CD4-positive, alpha-beta T cell treated with Interleukin-4 for 1 hour (primary cell): ENCODE measurements at places on chromosomes 12 and 14.

DNA sequence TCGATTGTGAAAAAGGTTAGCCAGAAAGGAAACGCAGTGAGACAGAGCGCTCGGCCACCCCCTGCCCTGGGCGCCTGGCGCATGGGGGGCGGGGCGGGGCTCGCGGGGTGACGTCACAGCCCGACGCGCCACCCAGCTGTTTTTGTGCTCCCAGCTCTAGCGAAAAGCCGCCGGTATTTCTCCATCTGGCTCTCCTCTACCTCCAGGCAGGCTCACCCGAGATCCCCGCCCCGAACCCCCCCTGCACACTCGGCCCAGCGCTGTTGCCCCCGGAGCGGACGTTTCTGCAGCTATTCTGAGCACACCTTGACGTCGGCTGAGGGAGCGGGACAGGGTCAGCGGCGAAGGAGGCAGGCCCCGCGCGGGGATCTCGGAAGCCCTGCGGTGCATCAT, at the start of gene GABARAPL1:
Gene GABARAPL1, plus strand, starts transcription at position 139 of the 393 bp plus-strand sequence. Its CDS starts 253 bp downstream, at position 392.
- peak; percentile 91 for DNase-seq

DNA sequence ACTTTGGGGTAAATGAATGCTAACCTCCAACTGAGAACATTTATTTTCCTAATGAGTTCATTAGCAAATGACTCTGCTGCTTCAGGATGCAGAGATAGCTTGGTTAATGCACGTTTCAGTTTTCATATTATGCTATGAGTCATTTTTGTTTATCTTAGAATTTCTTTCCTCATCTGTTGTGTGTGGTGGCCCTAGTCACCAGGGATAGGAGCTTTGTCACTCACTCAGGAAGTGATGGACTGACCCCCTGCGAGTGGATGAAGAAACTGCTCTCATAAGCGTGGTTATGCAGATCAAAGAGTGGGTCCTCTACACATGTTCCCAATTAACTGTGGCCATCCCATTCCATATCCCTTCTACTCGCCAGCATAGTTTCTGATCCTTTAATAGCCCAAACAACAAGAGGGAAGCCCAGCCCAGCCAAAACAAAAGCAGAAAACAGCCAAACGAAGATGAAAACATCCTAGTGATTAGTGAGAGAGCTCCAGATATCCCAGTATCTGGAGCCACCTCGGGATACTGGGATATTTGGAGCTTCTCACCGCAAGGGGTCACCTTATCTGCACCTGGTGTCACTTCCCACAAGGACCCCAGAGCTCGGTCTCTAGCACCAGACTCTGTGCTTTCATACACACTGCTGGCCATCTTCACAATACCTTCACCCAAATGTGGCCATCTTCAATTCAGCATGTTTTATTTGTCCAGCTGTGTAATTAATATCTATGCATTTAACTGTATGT, 8.6 kb downstream of the TC2N start:
- no peak for DNase-seq

DNA sequence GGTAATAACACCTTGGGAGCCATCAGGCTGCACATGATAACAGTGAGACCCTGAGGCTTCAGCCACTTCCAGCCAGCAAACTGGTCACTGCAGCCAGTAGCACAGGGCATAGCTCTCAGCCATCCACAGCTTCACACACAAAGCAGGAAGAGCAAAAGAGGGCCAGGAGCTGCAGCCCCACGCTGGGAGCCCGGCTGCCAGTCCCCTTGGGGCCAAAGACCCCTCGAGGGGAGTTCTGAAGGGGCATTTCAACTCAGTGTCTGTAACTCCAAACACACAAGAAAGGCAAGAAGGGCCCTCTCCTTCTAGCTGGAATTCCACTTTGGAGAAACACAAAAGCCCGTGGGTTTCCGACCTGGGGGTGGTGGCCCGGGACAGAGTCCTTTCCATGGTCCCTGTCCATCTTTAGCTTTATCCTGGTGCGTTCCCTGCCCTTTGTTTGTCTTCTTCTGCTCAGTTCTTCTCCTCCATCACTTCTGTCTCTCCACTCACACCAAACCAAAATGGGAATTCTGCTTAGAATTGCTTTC, 151.8 kb upstream of the FKBP4 start:
- DNase-seq = no peak

- no peak for DNase-seq
These were observed 57.9 kb upstream of the TMX1 start for GRCh38 chr14:51182131-51182565.

GRCh38 chr14:22629361-22629760, 14.8 kb downstream of the OR6J1 start:
- no peak for DNase-seq

- no peak for DNase-seq
These were observed 69.0 kb upstream of the DUSP6 start for GRCh38 chr12:89421092-89421835.

DNA sequence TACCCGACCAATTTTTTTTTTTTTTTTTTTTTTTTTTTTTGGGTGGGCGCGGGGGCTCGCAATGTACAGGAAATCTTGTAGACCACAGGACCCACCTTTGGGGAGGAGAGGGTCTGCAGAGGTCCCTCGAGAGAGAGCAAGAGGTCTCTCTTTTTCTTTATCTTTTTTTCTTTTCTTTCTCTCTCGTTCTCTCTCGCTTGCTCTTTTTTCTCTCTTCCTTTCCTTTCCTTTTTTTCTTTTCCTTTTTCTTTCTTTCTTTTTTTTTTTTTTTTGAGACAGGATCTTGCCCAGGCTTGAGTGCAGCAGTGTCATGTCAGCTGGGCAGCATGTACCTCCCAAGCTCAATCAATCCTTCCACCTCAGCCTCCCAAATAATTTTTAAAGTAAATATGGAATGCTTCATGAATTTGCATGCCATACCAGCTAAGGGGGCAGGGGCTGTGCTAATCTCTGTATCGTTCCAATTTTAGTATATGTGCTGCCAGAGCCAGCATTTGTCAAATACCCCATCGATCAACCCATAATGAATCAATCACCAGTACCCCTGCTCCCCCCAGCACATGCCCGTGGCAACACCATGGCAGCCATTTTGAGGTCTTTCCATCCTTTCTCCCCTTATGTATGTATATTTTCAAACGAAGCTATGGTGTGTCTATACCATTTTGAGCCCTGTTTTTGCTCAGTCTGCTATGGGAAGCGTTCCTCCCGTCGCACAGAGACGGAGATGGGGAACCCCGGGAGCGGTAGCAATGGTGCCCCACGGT, 9.3 kb downstream of the PAPLN start:
- no peak for DNase-seq

DNA sequence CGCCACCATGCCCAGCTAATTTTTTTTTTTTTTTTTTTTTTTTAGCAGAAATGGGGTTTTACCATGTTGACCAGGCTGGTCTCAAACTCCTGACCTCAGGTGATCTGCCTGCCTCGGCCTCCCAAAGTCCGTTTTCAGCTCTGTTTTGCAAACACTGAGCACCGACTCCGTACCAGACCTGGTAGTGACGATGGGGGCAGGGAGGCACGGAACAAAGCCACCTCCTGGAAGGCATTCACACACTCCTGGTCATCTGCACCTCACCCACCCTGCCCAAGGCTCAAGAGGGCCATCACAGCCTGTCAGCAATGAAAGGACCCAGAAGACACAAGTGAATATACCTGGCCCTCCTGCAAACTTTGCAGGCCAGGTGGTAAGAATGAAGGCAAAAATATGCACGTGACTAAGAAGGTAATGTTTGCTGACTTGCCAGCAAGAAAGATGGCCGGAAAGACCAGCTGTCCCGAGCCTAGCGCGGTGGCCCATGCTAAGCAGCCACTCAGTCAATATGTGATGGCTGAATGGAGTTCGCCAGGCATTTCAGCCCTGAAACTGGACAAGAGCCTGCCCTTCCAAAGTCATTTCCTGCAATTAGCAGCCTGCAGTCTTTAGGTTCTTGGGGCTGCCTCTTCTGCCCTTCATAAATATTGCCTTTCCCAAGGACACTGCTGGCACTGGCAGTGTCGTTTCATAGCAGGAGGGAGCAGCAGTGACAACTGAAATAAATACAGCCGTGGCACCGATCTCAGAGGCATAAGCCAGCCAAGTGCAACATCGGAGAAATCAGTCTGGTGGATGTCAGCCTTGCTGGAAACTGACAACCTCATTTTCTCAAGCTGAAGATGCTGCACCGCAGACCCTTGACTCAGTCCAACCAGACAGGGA, 17.6 kb downstream of the MMAB start:
- no peak for DNase-seq

GRCh38 chr12:62446754-62447452, 19.7 kb upstream of the MON2 start:
- no peak for DNase-seq

- DNase-seq = no peak
These were observed 24.0 kb downstream of the DICER1 start for GRCh38 chr14:95133282-95133681.

- peak; percentile 79 for DNase-seq
These were observed 2.3 kb upstream of the GLIPR1 start for GRCh38 chr12:75478116-75478794.

DNA sequence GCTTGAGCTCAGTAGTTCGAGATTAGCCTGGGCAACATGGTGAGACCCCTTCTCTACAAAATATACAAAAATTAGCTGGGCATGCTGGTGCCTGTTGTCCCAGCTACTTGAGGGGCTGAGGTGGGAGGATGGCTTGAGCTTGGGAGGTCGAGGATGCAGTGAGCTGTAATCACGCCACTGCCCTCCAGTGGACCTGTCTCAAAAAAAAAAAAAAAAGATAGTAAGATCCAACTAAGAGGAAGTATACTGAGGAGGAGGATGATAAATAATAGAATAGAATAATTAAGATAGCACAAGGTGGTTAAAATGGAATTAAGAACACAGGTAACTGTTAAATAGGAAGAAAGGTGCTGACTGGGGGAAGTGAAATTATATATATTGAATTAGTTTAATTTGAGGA, 37.0 kb upstream of the BAZ1A start:
- no peak for DNase-seq

- no peak for DNase-seq
These were observed 120.0 kb downstream of the KCNA5 start for GRCh38 chr12:5163661-5164060.

GRCh38 chr12:91154131-91154530, 28.5 kb downstream of the DCN start:
- DNase-seq = no peak
